ENCODE measurements at places on chromosomes 3 and 15.

GRCh38 chr3:1190569-1190968, 97.7 kb downstream of the CNTN6 start:
- no peak for DNase-seq

- no peak for DNase-seq
Observed at GRCh38 chr3:114721209-114721608, 425.9 kb downstream of the ZBTB20 start.

DNA sequence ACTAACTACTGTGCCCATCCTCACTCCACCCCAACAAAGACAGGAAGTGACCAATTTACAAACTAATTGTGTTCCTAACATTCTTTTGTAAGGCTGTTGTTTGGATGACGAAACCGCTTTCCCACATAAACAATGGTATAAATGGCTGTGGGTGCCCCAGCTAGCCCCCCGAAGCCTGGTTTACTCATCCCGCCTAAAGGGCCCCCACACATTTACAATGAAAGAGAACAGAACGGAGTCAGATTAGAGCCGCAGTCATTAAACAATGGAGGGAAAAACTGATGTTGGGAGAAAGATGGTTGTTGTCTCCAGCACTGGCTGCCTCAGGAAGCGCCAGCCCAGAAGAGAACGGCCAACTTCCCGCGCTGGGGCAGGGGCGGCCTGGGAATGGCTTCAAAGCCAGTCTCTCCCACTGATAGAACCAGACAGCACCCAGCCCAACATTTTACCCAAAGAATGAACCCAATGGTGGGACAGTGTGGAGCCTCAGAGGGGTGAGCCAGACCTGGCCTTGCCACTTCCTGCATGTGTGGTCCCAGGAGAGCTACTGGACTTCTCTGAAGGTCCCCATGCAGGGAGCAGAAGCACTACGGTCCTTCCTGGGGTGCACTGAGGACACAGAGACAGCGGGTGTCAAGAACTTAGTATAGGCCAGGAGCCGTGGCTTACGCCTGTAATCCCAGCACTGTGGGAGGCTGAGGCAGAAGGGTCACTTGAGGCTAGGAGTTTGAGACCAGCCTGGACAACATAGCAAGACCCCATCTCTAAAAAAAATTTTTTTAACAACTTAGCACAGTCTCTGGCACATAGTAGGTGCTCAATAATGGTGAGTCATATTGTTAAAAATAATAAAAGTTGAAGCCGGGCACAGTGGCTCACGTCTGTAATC, 75.8 kb upstream of the GATA2 start:
- DNase-seq = no peak

- no peak for DNase-seq
Observed at GRCh38 chr3:117898722-117899522, 1135.7 kb downstream of the IGSF11 start.

- DNase-seq = no peak
Observed at GRCh38 chr3:143314251-143315093, 194.9 kb downstream of the CHST2 start.

DNA sequence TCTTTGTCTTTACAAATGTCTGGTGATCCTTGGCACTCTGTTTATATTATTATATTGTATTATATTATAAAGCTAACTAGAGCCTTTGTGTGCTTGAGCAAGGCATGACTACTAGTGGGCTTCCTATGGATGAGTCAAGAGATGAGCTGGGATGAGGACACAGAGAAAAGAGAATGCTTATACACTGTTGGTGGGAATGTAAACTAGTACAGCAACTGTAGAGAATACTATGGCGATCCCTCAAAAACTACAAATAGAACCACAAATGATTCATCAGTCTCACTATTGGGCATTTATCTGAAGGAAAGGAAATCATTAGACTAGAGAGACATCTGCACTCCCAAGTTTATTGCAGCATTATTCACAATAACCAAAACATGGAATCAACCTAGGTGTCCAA, 40.8 kb upstream of the MED12L start:
- no peak for DNase-seq

GRCh38 chr3:99240700-99241099, 339.2 kb upstream of the DCBLD2 start:
- DNase-seq = no peak

DNA sequence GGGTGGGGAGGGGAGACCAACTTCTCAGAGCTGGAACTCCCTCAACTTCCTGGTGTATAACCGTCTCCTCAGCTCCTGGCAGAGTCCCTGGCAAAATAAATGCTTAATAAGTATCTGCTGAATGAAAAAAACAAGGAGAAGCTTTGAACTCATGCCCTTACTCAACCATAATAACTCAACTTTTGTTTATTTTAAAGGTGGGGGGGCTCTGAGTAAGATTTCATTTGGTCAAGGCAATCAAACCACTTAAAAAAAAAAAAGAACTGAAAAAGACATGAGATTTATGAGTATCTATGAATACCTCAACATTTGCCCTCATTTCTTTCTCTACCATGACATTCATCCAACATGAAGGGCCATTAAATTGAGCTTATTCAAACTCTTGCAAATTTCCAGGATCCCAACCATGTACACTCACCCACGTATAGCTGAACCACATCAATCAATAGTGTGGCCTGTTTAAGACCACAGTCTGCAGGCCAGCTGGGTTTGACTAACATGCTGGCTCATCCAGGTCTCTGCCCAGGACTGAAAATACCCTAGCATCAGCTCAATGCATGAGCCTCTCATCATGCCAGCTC, 157.9 kb downstream of the FOXP1 start:
- no peak for DNase-seq

GRCh38 chr3:72375237-72376076, 472.8 kb downstream of the SHQ1 start:
- no peak for DNase-seq

DNA sequence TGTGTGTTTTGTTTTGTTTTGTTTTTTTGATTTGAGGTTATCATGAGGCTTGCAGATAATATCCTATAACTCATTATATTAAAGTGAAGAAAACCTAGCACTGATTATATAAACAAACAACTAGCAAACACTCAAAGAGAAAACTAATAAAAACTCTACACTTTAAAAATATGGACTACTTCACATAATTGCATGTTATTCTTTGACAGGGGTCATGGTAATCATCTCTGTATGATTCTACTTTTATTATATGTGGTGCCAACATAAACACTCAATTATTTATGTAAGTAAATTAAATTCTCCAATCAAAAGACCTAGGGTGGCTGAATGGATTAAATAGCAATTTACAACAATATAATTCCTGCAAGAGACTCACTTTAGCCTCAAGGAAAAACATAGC, 44.6 kb upstream of the P3H2 start:
- DNase-seq = no peak

DNA sequence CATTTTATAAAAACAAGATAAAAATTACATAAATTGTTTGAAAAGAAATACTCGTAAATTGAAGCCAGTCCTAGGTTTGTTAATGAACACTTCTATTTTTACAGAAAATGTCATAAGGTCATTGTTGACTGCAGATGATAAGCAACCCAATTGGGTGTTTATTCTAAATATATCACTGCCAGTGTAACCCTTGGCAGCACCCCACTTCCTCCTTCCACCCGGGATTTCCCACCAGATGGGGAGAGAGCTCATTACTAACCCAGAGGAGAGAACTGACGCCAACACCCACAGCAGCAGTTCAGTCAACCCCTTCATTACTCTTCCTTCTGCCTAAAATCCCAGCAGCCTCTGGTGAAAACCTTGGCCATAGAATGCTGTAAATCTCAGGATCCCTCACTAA, 307.6 kb downstream of the GAP43 start:
- no peak for DNase-seq

- DNase-seq = no peak
Observed at GRCh38 chr15:77921664-77922063, 155.8 kb downstream of the TBC1D2B start.

GRCh38 chr3:128392818-128393544, 73.7 kb downstream of the DNAJB8 start:
- DNase-seq = peak; percentile 63

DNA sequence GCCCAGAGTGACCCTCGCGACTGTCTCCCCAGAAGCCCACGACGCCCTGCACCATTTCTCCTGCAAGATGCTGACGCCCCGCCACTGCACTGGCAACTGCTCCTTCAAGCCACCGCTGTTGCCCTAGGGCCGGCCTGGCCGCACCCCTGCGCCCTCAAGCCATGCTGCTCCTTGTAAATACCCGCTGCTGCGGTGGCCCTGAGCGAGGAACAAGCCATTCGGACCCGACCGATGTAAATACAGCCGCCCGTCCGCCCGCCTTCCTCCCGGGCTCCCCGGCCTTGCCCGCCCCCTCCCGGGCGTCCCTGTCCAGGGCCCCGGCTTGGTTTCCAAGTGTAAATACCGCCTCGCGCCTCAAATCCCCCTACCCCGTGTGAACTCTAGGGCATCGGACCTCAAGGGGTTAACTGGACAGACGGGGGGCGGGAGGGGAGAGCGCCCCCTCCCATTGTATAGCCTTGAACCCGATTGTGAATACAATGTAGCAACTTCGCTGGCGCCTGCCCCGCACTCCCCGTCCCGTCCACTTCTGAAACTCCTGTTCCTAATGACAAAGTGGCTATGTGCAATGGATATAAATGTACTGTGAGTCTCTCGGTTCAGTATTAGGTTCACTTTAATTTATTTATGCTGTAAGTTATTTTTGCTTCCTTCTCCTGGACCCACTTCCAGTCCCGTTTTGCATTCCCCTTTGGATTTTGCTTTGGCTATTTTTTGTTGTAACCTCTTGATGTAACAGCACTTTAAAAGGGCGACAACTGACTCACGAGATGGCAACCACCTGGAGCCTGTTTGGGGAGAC, 5.9 kb downstream of the RNU6-1 start:
- no peak for DNase-seq

GRCh38 chr15:101380146-101380545, 85.1 kb upstream of the SNRPA1 start:
- no peak for DNase-seq

DNA sequence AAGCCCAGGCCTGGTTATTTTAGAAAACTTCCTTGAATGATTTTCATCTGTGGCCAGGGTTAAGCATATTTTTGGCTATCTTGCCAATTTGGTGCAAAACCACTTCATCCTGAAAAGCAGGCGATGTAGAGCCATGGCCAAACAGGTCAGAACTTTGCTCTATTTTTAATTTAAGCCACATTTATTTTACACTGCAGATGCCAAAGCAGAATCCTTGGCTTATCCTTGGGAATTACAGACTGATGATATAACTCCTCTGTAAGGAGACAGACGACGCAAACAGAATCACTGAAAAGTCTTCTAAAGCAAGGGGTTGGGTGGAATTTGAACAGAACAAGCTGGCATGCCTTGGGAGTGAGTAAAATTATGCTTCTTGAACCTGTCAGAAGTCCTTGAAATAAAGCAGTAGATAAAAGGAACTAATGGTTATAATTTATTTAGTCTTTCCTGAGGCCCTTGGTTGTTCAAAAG, 121.9 kb downstream of the CHST2 start:
- no peak for DNase-seq

GRCh38 chr3:71041371-71041770, 542.2 kb downstream of the FOXP1 start:
- no peak for DNase-seq

DNA sequence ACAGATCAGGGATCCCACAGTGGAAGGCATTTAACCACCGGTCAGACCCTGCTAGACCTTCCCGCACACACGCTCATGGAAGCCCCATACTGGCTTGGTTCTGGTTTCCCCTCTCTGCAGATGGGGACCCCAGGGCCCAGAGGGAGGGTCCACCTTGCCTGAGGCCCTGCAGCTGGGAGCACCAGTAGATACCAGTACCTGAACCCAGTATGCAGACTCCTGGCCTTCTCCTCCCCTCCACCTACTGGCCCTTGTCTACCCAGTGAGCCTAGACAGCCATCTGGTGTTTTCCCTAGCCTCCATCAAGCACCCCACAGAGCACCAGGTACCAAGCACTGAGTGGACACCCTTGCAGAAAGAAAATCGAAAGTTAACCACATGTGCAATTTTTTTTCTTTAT, 65.1 kb downstream of the MEGF11 start:
- DNase-seq = no peak

DNA sequence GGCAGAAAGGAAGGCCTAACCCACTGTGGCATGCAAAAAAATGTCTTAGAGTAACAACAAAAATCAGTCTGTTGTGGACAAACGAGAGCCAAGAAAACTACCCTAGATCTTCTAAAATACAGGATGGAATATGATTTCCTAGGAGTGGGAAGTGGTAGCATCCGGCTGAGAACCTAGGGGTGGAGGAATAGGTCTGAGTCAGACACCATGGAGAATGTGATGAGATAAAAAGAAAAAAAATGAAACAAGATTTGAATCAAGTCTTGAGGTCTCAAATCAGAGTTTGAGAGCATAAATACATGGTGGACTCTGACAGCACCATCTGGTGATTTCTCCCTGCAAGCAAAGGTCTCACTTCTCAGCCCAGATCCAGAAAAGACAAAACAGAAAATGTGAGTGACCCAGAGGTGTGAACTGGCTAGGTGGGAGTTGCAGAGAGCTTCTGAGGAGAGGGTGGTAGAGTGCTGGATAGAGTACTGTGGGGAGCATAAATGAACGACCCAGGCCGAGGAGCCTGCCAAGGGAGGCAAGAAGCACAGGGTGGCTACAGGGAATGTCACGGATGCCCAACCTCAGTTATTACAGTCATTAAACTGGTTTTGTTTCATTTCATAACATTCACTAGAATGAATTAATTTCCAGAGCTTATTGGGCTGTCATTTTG, 27.6 kb upstream of the VEPH1 start:
- DNase-seq = no peak

DNA sequence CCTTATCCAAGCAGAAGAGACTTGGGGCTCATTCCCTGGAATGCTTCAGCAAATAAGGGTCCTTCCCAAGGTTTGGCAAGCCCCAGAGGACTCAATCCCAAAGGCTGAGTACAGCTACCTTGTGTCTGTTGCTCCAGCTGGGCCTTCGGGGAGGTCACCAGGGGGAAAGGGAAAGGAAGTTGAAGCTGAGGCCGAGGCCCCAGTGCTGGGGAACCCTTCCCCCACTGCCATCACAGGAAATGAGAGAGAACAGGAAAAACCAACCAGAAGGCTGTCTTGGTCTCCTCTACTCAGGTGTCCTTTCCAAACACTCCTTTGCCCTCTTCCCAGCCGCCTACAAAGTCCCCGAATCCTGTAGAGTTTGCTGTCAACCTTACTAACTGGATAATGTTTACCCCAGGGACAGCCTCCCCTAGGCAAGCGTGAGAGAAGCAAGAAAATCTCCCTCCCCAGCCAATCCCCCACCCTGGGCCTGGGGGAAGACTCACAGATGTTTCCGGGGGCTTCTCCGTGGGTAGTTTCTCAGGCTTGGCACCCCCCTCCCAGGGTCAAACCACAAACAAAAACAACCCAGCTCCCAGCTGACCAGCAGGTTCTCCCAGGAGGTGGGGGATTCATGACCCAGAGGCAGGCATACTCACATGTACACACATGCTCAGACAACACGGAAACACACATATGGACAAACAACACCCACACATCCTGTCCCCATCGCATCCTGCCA, 5.5 kb downstream of the CSRNP1 start:
- DNase-seq = no peak

- no peak for DNase-seq
Observed at GRCh38 chr3:165466856-165467255, 270.7 kb upstream of the SLITRK3 start.

GRCh38 chr3:59052803-59053411, 3.1 kb upstream of the CFAP20DC start:
- no peak for DNase-seq

All from NCI-H1694 (cell line).